Upper lobe of left lung (tissue), 6 donors: ENCODE measurements at places on chromosomes 3 and 15. TPM values are rescaled to one million over a fixed set of nuclear protein-coding genes. Genes with fewer than 3 reads are reported as not detected.
A peak's percentile ranks its signal among the peaks of the same experiment; 100 is the strongest.

SCAMP2 gene
- 132 TPM for total RNA-seq

FAM43A gene
- total RNA-seq: 12.0 TPM

FBXO40 gene
- not detected for total RNA-seq

ZCWPW2 gene
- not detected for total RNA-seq

ANKUB1 gene
- 1.4 TPM for total RNA-seq

CHRD gene
- total RNA-seq: 40.9 TPM

PIF1 gene
- total RNA-seq: 1.0 TPM

DNA sequence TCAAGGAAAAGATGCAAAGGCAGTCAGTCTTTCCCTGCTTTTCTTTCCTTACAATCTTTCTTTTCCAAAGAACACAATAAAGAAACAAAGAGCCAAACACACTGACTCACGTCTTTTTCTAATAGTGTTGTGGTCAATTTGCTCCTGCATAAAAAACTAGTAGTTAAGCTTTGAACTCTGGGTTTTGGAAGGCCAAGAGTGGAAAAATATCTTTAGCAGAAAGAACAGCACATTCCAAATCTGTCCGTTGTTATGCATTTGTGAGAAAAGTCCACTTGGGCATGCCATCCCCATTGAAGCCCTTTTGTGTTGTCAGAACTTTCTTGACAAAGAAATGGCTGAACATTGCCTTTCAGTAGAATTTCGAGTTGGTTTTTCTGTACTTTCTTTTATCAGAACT, 18.2 kb downstream of the COL8A1 start:
- H3K4me3 ChIP-seq: no peak overlapping the region
- no peaks in the 10 kb centered on the region for H3K27me3 ChIP-seq
- no peaks in the 10 kb centered on the region for H3K36me3 ChIP-seq
- peaks cover 17% of the 10 kb centered on the region for H3K4me1 ChIP-seq

- H3K27me3 ChIP-seq: no peaks in the 10 kb centered on the region
- DNase-seq: no peak
- no peak overlapping the region for H3K4me3 ChIP-seq
- peaks cover 16% of the 10 kb centered on the region for H3K36me3 ChIP-seq
- peaks cover 5% of the 10 kb centered on the region for H3K4me1 ChIP-seq
Measured at GRCh38 chr3:57234613-57235575, 7.4 kb downstream of the APPL1 start.

GRCh38 chr3:46881596-46882376, 4.3 kb downstream of the PTH1R start:
- peaks cover 36% of the 10 kb centered on the region for H3K4me1 ChIP-seq
- peak overlapping the region; percentile 69 for H3K27ac ChIP-seq
- no peaks in the 10 kb centered on the region for H3K36me3 ChIP-seq
- H3K27me3 ChIP-seq: peaks cover 28% of the 10 kb centered on the region

GRCh38 chr3:82939491-82940097, 1178.1 kb upstream of the GBE1 start:
- H3K36me3 ChIP-seq: no peaks in the 10 kb centered on the region
- H3K4me3 ChIP-seq: no peak overlapping the region

DNA sequence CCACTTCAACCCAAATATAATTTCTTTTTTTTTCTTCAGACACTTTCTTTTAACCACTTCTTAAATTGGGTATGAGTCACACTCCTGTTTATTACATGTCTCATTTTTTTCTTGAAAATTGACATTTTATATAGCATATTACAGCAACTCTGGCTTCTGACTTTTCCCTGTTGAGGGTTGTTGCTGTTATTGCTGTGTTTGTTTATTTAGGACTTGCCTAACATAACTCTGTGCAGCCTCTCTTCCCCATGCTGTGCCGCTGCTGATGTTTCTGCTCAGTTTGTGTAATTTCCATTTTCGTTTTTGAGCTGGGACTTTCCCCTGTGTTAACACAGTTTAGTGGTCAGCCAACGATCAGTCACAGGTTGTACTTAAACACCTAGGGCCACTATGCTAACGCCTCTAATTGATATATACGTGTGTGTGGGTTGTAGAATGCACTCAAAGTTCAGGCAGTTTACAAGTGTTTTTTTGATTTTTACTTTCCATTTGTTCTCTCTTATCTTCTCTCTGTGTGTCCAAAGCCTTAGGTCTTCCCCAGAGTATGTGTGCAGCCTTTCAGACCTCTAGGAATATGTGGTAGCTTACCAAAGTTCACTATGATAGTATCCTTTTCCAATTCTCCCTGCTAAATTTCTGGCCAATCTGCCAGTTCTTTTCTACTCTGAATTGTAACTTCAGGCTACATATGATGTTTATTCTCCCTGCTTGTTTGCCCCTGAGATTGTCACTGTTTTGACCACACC, 337.2 kb downstream of the ZBTB20 start:
- no peaks in the 10 kb centered on the region for H3K4me1 ChIP-seq
- H3K36me3 ChIP-seq: no peaks in the 10 kb centered on the region
- H3K27me3 ChIP-seq: no peaks in the 10 kb centered on the region
- H3K4me3 ChIP-seq: no peak overlapping the region
- H3K27ac ChIP-seq: no peak overlapping the region

DNA sequence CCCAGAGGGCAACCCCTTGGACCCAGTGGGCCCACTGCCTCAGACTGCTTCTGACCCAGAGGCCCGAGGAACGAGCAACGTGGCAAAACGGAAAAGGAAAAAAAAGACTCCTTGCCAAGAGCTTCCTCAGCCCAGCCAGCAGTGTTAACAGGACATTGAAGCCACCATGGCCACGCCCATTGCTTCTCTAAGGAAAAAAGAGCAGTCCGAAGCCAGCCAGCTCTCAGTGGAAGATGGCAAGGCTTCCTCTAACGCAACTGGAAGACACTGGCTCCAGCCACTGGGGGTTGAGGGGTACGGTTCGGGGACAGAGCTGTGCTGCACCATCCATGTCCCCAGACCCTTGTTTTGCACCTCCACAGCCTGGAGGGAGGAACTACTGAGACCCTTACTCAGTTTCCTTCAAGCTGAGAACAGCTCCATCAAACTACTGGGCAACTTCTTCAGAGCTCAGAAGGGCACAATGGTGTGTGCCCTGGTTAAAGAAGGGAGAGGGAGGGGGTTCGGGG, 10.7 kb downstream of the BMF start:
- peaks cover 87% of the 10 kb centered on the region for H3K4me1 ChIP-seq
- H3K36me3 ChIP-seq: no peaks in the 10 kb centered on the region
- peak; percentile 80 for DNase-seq
- H3K4me3 ChIP-seq: no peak overlapping the region

DNA sequence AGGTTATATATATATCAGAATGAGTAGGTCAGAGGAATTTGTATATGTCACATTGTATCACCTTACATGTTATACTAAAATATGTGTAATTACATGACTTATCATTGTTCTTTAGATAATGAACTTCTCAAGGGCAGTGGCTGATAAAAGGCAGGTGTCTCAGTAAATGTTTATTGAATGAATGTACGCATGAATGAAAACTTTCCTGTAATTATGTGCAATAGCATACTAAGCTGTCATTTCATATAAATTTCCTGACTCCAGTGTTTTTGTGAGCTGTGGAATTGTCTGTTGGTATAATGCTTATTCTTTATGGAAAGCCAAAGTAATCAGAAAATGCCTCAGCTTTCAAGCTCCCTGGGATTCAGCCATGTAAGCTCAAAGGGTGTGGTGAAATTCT, 4.2 kb downstream of the TBC1D23 start:
- no peaks in the 10 kb centered on the region for H3K27me3 ChIP-seq
- no peak overlapping the region for H3K27ac ChIP-seq
- H3K36me3 ChIP-seq: no peaks in the 10 kb centered on the region
- peaks cover 30% of the 10 kb centered on the region for H3K4me1 ChIP-seq
- DNase-seq: no peak

DNA sequence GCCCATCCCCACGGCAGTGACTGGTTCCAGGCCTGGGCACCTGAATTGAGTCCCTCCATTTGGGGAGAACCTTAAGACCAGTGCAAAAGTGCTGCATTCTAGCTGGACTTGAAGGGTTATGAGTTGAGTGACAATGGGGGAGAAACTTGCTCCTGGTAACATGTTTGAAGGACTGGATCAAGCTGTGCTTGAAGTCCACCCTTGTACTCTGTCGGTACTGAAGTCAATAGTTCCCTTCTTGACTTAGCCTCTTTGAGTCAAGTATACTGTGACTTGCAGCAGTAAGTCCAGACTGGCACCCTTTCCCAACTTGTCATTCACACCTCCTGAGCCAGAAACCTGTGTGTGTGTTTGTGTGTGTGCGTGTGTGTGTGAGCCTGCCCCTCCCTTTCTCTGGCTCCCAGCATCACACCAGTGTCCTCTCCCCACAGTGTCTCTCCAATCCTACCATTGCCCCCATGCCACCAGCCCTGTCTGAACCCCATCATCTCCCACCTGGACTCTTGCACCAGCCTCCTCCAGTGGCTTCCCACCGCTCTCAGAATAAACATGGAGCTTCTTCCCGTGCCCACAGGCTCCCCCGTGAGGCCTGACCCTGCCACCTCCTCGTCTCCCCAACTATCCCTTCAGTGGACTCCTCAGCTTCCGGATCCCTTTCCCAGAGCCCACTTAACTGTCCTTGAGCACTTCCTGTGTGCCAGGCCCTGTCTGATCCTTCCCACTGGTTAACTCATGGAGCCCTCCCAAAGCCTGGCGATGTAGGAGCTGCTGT, 10.2 kb upstream of the FBLN2 start:
- no peaks in the 10 kb centered on the region for H3K4me1 ChIP-seq
- H3K27me3 ChIP-seq: no peaks in the 10 kb centered on the region
- no peaks in the 10 kb centered on the region for H3K36me3 ChIP-seq
- no peak for DNase-seq
- H3K4me3 ChIP-seq: no peak overlapping the region

DNA sequence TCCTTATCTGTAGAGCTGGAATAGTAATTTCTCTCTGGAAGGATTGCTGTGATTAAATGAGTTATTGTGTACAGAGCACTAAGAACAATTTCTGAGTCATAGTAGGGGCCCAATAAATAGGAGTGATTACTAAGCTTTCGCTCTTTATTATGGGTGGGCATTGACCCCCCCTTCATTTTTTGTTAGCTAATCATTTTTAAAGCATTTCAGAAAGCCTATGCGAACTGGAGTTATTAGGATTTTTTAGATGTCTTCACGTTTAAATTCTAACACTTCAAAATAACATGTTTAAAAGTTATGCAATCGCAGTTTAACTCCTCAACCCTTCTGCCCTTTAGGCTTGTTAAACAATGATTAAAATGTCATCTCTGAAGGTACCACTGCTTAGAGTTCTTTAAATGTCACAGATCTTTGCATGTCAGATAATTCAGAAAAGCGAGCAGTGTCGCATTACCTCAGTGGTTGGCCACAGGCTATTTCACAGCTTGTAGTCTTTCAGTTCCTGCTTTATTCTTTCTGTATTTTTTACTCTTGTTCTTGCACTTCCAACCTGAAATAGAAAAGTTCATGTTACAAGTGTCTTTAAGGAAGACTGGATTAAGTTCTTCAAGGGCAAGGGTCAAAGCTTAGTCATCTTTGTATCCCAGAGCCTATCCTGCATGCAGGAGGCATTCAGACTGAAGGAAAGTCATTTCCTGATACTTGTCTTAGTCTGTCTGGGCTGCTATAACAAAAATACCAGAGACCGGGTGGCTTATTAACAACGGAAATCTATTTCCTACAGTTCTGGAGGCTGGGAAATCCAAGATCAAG, 102.9 kb downstream of the FNDC3B start:
- DNase-seq: no peak
- no peaks in the 10 kb centered on the region for H3K27me3 ChIP-seq
- no peak overlapping the region for H3K4me3 ChIP-seq
- peaks cover 69% of the 10 kb centered on the region for H3K4me1 ChIP-seq
- H3K27ac ChIP-seq: peak overlapping the region; percentile 72
- no peaks in the 10 kb centered on the region for H3K36me3 ChIP-seq

- no peaks in the 10 kb centered on the region for H3K27me3 ChIP-seq
- H3K4me3 ChIP-seq: no peak overlapping the region
- peak overlapping the region; percentile 30 for H3K27ac ChIP-seq
- no peak for DNase-seq
Measured at GRCh38 chr15:99421172-99421656, 144.6 kb upstream of the MEF2A start.

GRCh38 chr3:53426918-53427317, 67.5 kb upstream of the CACNA1D start:
- H3K27ac ChIP-seq: no peak overlapping the region
- H3K36me3 ChIP-seq: no peaks in the 10 kb centered on the region
- no peaks in the 10 kb centered on the region for H3K4me1 ChIP-seq
- H3K27me3 ChIP-seq: no peaks in the 10 kb centered on the region
- no peak for DNase-seq

GRCh38 chr15:101092156-101092866, 159.5 kb downstream of the CHSY1 start:
- H3K27ac ChIP-seq: peak overlapping the region; percentile 71
- H3K27me3 ChIP-seq: no peaks in the 10 kb centered on the region
- no peak overlapping the region for H3K4me3 ChIP-seq
- no peak for DNase-seq
- H3K4me1 ChIP-seq: peaks cover 29% of the 10 kb centered on the region

GRCh38 chr15:63189941-63190768, 749 bp downstream of the RAB8B start:
- H3K36me3 ChIP-seq: no peaks in the 10 kb centered on the region
- H3K27me3 ChIP-seq: no peaks in the 10 kb centered on the region
- peak overlapping the region; percentile 87 for H3K27ac ChIP-seq
- H3K4me1 ChIP-seq: peaks cover 45% of the 10 kb centered on the region
- peak overlapping the region; percentile 80 for H3K4me3 ChIP-seq

- peaks cover 13% of the 10 kb centered on the region for H3K4me1 ChIP-seq
- H3K4me3 ChIP-seq: no peak overlapping the region
- no peak overlapping the region for H3K27ac ChIP-seq
- DNase-seq: no peak
- no peaks in the 10 kb centered on the region for H3K27me3 ChIP-seq
Measured at GRCh38 chr3:115019900-115020299, 127.2 kb downstream of the ZBTB20 start.

- DNase-seq: no peak
- no peaks in the 10 kb centered on the region for H3K4me1 ChIP-seq
- no peaks in the 10 kb centered on the region for H3K36me3 ChIP-seq
- H3K27me3 ChIP-seq: no peaks in the 10 kb centered on the region
- no peak overlapping the region for H3K4me3 ChIP-seq
- H3K27ac ChIP-seq: no peak overlapping the region
Measured at GRCh38 chr3:131048030-131048429, 21.4 kb downstream of the NEK11 start.

GRCh38 chr3:108822123-108822897, at the start of gene TRAT1:
Gene TRAT1 (plus strand): TSS chr3:108822786. CDS start chr3:108822928, 142 bp downstream.
- H3K4me3 ChIP-seq: peak within 1 kb of the TSS; percentile 4
- H3K4me1 ChIP-seq: no peaks in the 10 kb centered on the region
- no peak for DNase-seq
- no peak within 1 kb of the TSS for H3K27ac ChIP-seq
- H3K27me3 ChIP-seq: no peaks in the 10 kb centered on the region

DNA sequence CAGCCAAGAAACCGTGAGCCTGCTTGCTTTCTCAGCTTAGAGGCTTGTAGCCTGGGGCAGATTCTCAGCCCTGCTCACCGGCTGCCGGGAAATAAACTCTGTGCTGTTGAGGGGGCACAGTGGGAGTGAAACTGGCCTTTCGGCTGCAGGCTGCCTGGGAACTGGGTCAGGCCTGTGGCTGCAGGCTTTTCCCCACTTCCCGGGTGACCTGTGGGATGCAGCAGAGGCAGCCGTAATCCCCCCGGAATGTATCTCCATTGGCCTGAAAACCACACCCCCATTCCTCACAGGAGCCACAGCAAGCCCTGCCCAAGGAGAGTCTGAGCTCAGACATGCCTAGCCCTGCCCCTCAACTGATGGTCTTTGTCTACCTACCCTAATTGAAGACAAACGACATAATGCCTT, 110.9 kb downstream of the STXBP5L start:
- DNase-seq: peak; percentile 1
- no peaks in the 10 kb centered on the region for H3K4me1 ChIP-seq
- H3K4me3 ChIP-seq: no peak overlapping the region
